Activated naive CD8-positive, alpha-beta T cell treated with anti-CD3 and anti-CD28 coated beads for 36 hours (primary cell): ENCODE measurements at places on chromosomes 16 and 17. TPM values are rescaled to one million over a fixed set of nuclear protein-coding genes. Genes with fewer than 3 reads are reported as not detected.

Gene TPSD1
- not detected for total RNA-seq

Gene PRSS36
- 0.74 TPM for total RNA-seq

Gene HOXB8
- total RNA-seq, result not detected

DNA sequence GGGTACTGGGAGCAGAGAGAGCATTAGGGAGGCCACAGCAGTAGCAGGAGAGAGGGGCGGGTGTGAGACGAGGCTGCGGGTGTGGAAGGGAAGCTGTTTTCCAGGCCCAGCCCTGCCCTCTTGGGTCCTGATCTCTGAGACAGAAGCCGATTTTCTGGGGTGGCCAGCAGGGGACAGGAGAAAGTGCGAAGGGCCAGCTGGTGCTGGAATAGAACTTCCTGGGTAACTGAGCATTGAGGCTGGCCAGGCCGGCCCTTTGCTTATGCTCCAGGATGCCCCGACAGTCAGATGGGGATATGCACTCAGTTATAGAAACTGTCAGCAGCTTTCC is 804 bp downstream of the BTBD17 start:
- no peak overlapping the region for H3K27ac ChIP-seq
- H3K36me3 ChIP-seq, result no peaks in the 10 kb centered on the region
- H3K4me3 ChIP-seq, result no peak overlapping the region
- H3K27me3 ChIP-seq, result peaks cover 37% of the 10 kb centered on the region
- no peak for DNase-seq
- no peaks in the 10 kb centered on the region for H3K4me1 ChIP-seq

DNA sequence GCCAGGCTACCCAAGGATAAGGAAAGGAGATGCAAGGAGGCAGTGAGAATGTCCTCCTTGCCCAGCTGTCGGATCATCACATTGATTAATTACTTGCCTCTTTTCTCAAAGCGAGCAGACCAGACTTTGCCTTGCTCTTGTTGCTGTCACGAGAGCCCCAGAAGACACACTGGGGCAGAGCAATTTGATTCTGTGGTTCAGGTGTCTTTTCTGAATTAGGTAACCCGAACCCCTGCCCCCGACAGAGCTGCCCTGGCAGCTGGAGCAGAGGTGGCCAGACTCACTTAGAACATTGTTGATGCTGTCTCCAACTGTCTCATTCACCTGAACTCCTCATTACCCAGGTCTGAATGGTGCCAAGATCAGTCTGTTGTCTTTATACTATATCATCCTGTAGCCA is 34.3 kb downstream of the VAT1L start:
- no peaks in the 10 kb centered on the region for H3K36me3 ChIP-seq
- H3K27me3 ChIP-seq, result peaks cover 16% of the 10 kb centered on the region
- no peak for DNase-seq
- H3K4me1 ChIP-seq, result no peaks in the 10 kb centered on the region
- no peak overlapping the region for H3K27ac ChIP-seq
